Right ventricle myocardium superior (tissue), 1 donor: ENCODE measurements at places on chromosomes 13 and 19. TPM values are rescaled to one million over a fixed set of nuclear protein-coding genes. Genes with fewer than 3 reads are reported as not detected.

GRCh38 chr19:45405435-45406225, 761 bp upstream of the PPP1R13L start:
- peak; percentile 92 for DNase-seq

DNA sequence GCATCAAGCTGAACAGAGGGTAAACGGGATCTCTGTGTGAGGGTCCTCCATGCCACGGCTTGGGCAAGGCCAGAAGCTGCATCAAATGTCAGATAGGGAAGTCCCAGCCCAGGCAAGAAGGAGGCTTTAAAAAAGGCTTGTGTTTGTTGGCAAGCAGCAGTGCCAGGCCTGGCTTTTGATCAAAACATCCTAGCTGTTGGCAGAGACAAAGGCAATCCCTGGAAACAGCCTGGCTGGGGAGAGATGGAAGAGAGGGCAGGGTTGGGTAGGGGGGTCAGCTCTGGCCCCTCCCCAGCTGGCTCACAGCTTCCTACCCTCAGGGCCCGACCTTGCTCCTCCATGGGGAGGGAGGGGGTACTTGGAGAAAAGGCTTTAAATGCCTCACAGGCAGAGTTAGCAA, 61.8 kb upstream of the KCTD15 start:
- no peak for DNase-seq

F7 gene
- total RNA-seq, result 0.08 TPM

- no peak for DNase-seq
Observed at GRCh38 chr13:95679722-95680121, 2.8 kb downstream of the DNAJC3 start.

- no peak for DNase-seq
Observed at GRCh38 chr19:30879225-30879624, 470.0 kb downstream of the TSHZ3 start.

ZNF134 gene
- 15.7 TPM for total RNA-seq

GRCh38 chr13:27704681-27705080, 83.0 kb downstream of the POLR1D start:
- DNase-seq, result no peak

KMT2B gene
- total RNA-seq, result 16.3 TPM

SYT5 gene
- total RNA-seq, result not detected

GRCh38 chr19:1768248-1768647, 14.9 kb downstream of the ONECUT3 start:
- no peak for DNase-seq

- DNase-seq, result no peak
Observed at GRCh38 chr13:41827507-41828213, 133.2 kb downstream of the VWA8 start.

DNA sequence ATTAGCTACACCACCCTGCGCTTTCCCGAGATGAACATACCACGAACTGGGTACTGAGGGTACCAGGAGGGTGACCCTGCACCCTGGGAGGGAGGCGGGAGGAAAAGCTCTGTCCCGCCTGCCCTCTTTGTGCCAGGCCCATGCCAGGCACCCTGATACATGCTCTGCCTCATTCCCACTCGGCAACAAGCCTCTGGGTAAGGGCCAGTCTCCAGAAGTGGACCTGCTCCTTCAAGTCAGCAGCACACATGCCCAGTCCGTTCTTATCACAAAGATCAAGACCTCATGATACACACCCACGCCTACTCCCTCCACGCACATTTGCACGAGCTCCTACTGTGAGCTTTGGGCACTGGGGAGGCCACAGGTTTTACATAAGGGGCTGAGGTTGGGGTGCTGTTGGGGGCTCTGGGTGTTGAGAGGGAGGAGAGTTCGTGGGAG, 2.0 kb upstream of the FFAR1 start:
- peak; percentile 17 for DNase-seq

DNA sequence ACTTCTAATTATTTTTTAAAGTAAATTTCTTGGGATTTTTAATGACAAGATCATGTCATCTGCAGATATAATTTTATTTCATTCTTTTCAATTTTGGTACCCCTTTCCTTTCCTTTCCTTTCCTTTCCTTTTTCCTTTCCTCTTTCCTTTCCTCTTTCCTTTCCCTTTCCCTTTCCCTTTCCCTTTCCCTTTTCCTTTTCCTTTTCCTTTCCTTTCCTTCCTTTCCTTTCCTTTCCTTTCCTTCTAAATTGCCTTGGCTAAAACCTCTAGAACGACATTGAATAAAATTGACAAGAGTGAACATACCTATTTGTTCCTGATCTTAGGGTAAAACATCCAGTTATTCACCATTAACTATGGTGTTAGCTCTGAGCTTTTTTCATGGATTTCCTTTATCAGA, 334.1 kb downstream of the NDFIP2 start:
- no peak for DNase-seq

DNA sequence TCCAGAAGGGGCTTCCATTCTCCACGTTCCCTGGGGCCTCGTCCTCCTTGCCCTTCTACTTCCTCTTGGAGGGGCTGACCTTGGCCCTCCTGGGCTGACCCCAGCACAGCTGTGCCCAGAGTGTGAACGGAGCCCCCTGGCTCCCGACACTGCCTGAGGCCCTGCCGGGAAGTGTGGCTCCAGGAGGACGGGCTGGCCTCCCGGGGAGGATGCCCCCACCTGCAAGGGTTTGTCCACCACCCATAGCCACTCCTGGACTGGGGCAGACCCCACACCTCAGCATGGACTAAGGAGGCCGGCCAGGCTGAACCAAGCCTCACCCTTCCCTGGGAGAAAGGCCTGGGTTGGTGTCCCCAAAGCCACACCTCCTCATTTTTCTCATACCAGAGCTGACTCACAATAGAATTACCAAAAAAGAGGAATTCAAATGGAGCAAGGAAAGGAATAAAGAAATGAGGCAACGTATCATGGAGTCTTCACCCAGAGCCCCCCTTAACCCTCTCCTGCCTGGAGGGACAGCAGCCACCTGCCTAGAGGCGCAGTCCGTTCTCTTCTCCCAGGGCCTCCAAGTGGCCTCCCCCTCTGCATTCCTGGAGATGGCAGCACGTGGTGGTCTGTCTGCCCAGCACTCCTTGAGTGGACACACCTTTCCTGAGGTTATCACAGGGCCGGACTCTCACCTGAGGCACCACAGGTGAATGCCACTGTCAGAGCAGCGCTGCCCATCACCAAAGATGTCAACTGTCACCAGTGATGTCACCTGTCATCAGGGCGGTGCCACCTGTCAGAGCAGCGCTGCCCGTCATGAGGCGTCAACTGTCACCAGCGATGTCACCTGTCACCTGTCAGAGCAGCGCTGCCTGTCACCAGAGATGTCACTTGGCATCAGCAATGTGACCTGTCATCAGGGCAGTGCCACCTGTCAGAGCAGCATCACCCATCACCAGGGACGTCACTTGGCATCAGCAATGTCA, 3.1 kb upstream of the C13orf46 start:
- DNase-seq, result peak; percentile 30

HSD17B14 gene
- total RNA-seq, result 1.9 TPM

GRCh38 chr13:107681600-107681999, 533.7 kb downstream of the LIG4 start:
- no peak for DNase-seq

DNA sequence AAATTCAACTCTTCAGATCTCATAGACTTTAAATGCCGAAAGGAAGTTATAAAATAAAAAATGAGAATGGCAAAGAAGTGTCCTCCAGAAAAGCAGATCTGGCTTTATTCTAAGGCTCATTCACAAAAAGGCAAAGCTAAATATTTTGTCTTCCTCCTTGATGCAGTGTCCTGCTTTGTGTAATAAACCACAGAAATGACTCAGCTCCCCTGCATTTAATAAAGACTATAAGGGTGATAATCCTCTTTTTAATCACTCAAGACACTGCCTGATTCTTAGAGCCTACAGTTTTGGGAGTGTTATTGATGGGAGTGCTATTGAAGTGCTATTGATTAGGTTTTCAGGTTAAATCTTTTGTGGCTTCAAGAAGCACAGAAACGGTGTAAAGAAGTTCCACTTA, 482.0 kb downstream of the PCDH20 start:
- no peak for DNase-seq

KATNAL1 gene
- total RNA-seq, result 37.8 TPM

SIGLEC8 gene
- total RNA-seq, result 0.13 TPM
